ENCODE measurements at places on chromosomes 6 and 20.

GRCh38 chr6:45584127-45584526 is 206.4 kb upstream of the SUPT3H start:
- no peak for DNase-seq

GRCh38 chr6:35417979-35418661 is 34.0 kb upstream of the FANCE start:
- DNase-seq = no peak

GRCh38 chr6:18260448-18261106 is 3.8 kb downstream of the DEK start:
- no peak for DNase-seq

DNA sequence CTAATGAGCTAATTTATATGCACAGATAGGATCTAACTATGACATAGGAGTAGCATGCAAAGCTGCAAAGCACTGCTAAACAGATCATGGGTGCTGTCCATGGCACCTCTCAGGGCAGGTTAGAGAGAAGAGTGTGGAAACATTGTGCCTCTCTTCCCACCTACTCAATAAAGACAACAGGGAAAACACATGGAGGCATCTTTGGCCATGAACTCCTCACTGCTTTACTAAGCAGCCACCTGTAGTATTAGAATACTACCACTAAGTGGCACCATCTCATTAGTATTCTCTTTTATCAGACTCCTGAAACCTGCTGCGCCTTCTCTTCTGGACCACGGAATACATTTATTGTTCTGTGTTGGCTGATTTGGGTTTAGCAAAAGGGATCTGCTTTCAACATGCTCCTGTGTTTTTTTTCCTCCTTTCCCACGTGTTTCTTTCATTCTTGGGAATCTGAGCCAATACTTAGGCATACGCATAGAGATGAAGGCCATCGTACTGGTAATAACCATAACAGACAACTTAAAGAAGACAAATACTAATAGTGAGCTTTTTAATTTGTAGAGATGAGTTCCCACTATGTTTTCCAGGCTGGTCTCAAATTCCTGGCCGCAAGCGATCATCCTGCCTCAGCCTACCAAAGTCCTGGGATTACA is 9.4 kb upstream of the HDDC2 start:
- DNase-seq = no peak

GRCh38 chr20:58046311-58046710 is 182.1 kb downstream of the ANKRD60 start:
- DNase-seq = no peak

Measured in activated effector memory CD4-positive, alpha-beta T cell treated with Interleukin-2 at 50 U/mL for 16 hours (primary cell).